ENCODE measurements at places on chromosomes 7 and 10.

DNA sequence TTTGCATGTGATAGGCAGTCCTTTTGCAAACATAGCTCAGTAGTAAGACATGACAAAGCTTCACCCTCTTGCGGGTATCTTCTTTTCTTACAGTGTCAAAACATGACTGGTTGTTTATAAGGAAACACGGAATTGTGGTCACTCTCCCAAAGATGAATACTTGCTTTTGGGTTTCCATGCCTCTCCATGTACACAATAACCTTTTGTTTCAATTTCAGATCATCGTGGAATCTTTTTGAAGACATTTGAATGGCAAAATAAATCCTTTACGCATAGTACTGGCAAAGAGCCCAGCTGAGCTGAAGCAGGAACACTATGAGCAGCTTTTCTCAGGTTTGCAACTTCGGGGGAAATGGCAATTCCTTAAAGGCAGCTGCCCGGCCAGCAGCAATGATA lies 156.8 kb upstream of the FRMD4A start:
- DNase-seq, result no peak

GRCh38 chr10:12841426-12841825 lies 160.1 kb downstream of the CCDC3 start:
- no peak for DNase-seq

GRCh38 chr7:106045139-106045538 lies 67.0 kb downstream of the SYPL1 start:
- no peak for DNase-seq

GRCh38 chr7:124412531-124412930 lies 353.1 kb downstream of the GPR37 start:
- DNase-seq, result no peak

DNA sequence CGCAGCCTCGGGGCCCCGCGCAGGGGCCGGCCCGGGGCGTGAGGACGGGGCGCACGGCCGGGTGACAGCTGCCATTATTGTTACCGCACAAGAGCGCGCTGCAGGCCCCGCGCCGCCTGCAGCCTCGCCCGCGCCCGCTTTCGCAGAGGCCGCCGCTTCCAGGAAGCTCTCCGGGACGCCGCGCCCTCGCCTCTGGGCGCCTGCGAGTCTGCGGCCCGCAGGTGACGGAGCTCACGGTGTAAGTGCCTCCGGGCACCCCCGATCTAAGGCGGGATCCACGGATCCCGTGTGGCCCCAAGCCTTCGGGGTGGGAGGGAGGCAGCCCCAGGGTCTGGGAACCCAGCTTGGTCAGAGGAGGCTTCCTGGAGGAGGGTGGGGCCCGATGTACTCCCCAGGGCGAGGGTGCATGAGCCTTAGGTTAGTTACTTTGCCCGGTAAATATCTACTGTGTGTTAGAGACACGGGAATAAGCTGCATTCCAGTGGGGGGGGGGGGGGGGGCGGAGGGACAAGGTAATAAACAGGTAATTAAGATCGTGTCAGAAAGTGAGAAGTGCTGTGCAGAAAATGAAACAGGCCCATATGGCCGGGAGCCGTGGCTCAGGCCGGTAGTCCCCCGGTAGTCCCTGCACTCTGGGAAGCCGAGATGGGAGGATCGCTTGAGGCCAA lies 638 bp downstream of the IQCE start:
- no peak for DNase-seq

GRCh38 chr10:55369670-55370420 lies 568.8 kb upstream of the PCDH15 start:
- DNase-seq, result no peak

DNA sequence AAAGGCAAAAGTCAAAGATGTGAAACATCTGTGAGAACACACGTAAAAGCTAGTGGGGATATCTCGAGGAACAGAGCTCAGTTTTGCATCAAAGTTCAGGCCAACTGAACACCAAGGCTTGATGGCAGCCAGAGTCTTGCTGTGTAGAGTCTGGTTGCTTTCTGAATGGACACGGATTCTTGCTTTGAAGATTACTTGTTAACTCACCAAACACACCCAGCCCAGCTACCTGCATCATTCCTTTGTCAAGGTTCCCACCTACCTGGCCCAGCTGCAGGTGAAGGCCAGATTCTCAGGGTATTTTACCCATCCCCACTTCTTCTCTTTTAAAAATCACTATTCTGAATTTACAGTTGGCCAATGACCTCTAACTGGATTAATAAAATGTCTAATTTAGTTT lies 174.4 kb upstream of the PHYHIPL start:
- DNase-seq, result no peak

- no peak for DNase-seq
Measured at GRCh38 chr10:77687621-77688020, 50.0 kb upstream of the KCNMA1 start.

DNA sequence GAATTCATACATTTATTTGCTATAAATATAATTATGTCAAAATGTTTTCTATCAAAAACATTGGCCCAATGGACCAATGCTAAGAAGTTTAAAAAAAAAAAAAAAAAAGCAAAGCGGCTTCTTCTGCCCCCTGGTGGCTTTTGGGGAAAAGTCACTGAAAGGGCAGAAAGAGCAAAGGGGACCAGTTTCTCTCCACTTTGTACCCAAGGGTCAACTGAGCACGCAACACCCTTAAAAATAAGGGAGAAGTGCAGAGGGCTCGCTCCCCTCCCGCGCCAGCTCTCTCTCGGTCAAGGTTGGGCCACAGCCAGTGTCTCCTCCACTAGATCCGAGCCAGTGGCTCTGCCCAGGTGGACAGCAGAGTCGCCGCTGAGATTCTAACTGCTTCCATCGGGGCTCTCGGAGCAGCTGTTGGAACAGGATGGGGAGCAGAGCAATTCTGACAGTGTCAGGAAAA lies 136.4 kb upstream of the FGFR2 start:
- no peak for DNase-seq

GRCh38 chr7:76356823-76357222 lies 2.0 kb downstream of the YWHAG start:
- DNase-seq, result no peak

DNA sequence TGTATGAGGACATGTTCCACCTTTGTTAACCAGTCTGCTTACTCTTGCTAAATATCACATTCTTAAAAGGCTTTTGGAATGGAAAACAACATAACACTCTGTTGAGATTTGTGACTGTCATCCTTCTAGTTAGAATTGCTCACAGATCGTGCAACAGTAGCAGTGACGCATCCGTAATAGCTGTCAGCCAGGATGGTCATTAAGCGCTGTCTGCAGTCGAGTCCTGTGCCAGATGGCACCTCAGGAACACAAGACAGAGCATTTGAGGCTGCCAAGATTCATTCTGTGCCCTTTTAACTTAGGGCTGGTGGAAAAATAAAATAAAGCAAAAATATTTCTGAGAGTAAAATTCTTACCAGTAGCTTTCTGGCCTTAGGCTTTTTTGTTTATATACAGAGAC lies 348.6 kb downstream of the ANKRD7 start:
- no peak for DNase-seq

GRCh38 chr10:125263551-125263950 lies 103.2 kb upstream of the CTBP2 start:
- no peak for DNase-seq

DNA sequence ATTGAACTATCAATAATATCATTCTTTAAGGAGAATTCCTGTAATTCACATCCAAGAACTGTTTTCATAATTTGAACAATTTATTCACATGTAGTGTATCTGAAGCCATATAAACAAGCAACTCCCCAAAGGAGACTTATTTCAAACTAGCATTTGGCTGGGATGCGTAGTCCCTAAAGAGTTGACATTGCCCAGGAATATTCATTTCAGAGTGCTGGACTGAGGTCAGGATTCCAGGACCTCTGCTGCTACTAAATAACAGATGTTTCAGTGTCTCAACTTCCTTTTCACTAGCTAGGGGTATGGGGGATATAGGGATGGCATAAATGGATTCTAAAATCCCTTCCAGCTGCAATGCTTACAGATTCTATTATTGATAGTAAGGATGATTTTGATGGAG lies 177.0 kb downstream of the TSPAN12 start:
- no peak for DNase-seq

DNA sequence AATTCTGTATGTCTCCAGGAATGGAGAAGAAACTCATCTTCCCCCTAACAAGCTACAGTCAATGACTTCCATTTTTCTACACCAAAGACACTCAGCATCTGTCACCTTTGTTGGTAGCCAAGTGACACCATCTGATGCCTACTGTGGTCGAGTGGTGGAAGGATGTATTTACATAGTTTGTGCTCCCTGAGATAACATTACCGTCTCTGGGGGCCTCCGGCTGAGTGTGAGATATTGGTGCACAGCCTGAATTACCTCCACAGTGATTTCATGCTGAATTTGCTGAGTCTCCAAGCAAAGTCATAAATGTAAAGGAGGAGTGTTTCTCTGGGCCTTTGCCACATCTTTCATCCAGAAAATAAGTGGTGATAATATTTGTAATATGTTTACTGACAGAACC lies 114.0 kb downstream of the GRID1 start:
- DNase-seq, result no peak

DNA sequence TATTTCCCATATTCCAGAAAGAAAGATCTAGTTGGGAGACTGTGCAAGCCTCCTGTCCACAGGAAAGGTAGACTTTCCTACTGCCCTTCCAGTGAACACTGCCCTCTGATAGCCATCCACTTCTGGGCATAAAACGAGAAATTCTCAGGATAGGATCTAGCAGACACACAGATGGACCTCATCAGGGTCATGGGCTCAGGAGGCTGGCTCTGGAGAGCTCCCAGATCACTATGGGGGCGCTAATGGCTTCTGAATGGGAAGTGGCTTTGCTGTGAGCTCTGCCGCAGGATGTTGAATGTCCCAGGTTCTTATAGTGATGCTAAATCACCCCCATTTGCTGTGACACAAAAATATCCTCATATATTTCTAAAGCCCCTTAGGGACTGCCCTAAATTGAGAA lies 77.1 kb downstream of the SVIL start:
- no peak for DNase-seq

DNA sequence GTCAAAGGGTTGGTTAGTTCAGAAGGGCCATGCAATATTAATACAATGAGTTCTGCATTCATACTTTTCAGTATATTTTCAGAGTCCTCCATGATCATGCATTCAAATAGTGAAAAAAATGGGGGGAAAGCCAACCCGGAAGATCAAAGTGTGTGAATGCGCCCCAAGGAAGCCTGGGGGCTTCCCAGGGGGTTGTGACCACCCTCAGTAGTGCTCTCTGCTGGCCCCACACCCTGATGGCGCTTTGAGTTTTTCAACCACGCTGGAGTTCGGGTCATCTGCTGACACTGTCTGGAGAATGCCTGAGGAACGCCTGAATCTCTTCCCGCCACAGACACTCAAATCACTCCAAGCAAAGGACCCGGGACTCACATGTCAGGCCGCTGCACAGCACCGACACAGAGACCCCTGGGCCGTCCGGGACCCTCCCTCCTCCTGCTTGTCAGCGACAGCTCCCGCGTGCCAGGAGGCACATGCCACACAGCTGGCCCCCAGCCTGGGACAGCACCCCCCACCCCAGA lies 1.0 kb downstream of the TNS3 start:
- no peak for DNase-seq

GRCh38 chr10:124990671-124991625 lies 49.0 kb downstream of the ZRANB1 start:
- no peak for DNase-seq

GRCh38 chr10:108791794-108792474 lies 1131.4 kb downstream of the XPNPEP1 start:
- DNase-seq, result no peak

- DNase-seq, result no peak
Measured at GRCh38 chr10:76998451-76998850, 639.2 kb downstream of the KCNMA1 start.

- DNase-seq, result peak; percentile 11
Measured at GRCh38 chr7:155456738-155457543, 988 bp upstream of the EN2 start.

DNA sequence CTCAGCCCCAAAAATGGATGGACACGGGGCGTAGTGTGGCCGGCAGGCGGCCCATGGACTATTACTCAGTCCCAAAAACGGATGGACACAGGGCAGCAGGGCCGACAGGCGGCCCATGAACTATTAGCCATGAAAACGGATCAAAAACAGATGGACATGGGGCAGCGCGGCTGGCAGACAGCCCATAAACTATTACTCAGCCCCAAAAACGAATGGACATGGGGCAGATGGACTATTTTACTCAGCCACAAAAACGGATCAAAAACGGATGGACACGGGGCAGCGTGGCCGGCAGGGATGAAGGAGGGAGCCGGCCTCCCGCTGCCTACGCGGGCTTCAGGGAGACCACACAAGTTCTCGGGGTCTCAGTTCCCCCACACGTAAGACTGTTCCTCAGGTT lies 32.9 kb downstream of the GPER1 start:
- DNase-seq, result no peak

Data from CD4-positive, alpha-beta T cell treated with Interleukin-1 beta for 1 hour (primary cell).